ENCODE measurements at places on chromosomes 3 and 15. TPM values are rescaled to one million over a fixed set of nuclear protein-coding genes. Genes with fewer than 3 reads are reported as not detected.
A peak's percentile ranks its signal among the peaks of the same experiment; 100 is the strongest.

- H3K4me1 ChIP-seq = no peaks in the 10 kb centered on the region
- no peaks in the 10 kb centered on the region for H3K36me3 ChIP-seq
- no peak overlapping the region for H3K4me3 ChIP-seq
- H3K27me3 ChIP-seq = no peaks in the 10 kb centered on the region
- H3K27ac ChIP-seq = no peak overlapping the region
- no peak for DNase-seq
These were observed 97.4 kb downstream of the STAC start for GRCh38 chr3:36477655-36478054.

GRCh38 chr15:39434163-39434562 is 146.7 kb upstream of the THBS1 start:
- H3K27ac ChIP-seq = peak overlapping the region; percentile 64
- H3K36me3 ChIP-seq = no peaks in the 10 kb centered on the region
- no peaks in the 10 kb centered on the region for H3K27me3 ChIP-seq
- H3K4me1 ChIP-seq = peaks cover 35% of the 10 kb centered on the region

- no peaks in the 10 kb centered on the region for H3K27me3 ChIP-seq
- no peaks in the 10 kb centered on the region for H3K36me3 ChIP-seq
- no peak overlapping the region for H3K4me3 ChIP-seq
- DNase-seq = no peak
- no peak overlapping the region for H3K27ac ChIP-seq
These were observed 15.3 kb upstream of the STRIT1 start for GRCh38 chr3:155308831-155309230.

GRCh38 chr3:104735691-104736090 is 631.0 kb upstream of the ALCAM start:
- H3K27ac ChIP-seq = no peak overlapping the region
- H3K4me3 ChIP-seq = no peak overlapping the region
- no peaks in the 10 kb centered on the region for H3K27me3 ChIP-seq
- no peaks in the 10 kb centered on the region for H3K36me3 ChIP-seq
- DNase-seq = no peak

DNA sequence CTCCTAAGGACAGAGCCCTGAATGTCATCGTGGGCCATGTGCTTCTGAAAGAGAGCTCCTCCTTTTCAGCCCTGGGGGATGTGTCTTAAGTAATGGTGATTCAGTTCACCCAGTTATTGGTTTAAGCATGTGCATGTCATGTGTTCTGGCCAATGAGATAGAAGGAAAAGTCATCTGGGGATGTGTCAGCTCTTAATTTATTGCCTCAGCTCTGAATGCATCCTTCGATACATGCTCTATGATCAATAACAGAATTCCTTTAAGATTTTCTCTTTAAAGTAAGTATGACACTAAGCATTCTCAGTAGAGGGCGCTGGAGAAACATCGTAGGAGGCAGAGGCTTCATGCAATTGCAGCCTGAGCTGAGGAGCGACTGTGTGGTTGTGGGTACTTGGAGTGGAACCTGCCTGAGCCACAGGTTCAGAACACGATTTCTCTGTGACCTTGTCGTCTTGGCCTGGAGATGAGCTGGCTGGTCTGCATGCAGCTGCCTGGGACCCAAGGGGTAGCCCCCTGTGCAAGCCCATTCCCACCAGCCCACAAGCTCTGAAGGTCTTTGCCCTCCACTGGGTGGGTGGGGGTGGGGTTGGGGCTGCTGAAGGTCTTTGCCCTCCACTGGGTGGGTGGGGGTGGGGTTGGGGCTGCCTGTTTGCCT is 69.5 kb downstream of the C3orf38 start:
- no peak for DNase-seq
- no peaks in the 10 kb centered on the region for H3K4me1 ChIP-seq
- no peak overlapping the region for H3K4me3 ChIP-seq
- H3K36me3 ChIP-seq = no peaks in the 10 kb centered on the region
- no peak overlapping the region for H3K27ac ChIP-seq

- H3K4me3 ChIP-seq = no peak overlapping the region
- no peaks in the 10 kb centered on the region for H3K4me1 ChIP-seq
- peaks cover 57% of the 10 kb centered on the region for H3K36me3 ChIP-seq
- peak overlapping the region; percentile 49 for H3K27ac ChIP-seq
- DNase-seq = no peak
- H3K27me3 ChIP-seq = no peaks in the 10 kb centered on the region
These were observed 30.7 kb upstream of the IP6K2 start for GRCh38 chr3:48747706-48748105.

GRCh38 chr15:75420698-75421097 is 30.8 kb downstream of the SIN3A start:
- H3K36me3 ChIP-seq = peaks cover 57% of the 10 kb centered on the region
- H3K27me3 ChIP-seq = no peaks in the 10 kb centered on the region
- no peaks in the 10 kb centered on the region for H3K4me1 ChIP-seq
- no peak for DNase-seq
- H3K27ac ChIP-seq = no peak overlapping the region

- no peaks in the 10 kb centered on the region for H3K36me3 ChIP-seq
- no peak overlapping the region for H3K27ac ChIP-seq
- no peak overlapping the region for H3K4me3 ChIP-seq
- no peaks in the 10 kb centered on the region for H3K4me1 ChIP-seq
- no peak for DNase-seq
These were observed 230.0 kb downstream of the KLF13 start for GRCh38 chr15:31556494-31557150.

GRCh38 chr3:85252686-85253085 is 293.9 kb downstream of the CADM2 start:
- no peak for DNase-seq
- H3K4me3 ChIP-seq = no peak overlapping the region
- H3K27me3 ChIP-seq = no peaks in the 10 kb centered on the region
- H3K36me3 ChIP-seq = no peaks in the 10 kb centered on the region

DNA sequence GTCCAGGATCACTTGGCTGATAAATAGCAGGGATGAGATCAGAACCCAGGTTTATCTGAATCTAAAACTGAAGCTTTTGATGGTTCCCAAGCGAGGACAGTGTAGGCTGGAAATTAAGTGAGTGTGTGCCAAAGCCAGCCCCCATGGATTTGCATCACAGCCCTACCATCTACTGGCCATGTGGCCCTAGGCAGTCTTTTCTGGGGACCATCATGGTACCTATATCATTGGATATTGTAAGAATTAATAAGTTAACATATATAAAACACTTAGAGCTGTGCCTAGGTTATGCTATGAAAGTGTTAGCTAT is 32.8 kb upstream of the SSR3 start:
- no peak overlapping the region for H3K4me3 ChIP-seq
- no peak overlapping the region for H3K27ac ChIP-seq
- DNase-seq = no peak
- no peaks in the 10 kb centered on the region for H3K4me1 ChIP-seq
- no peaks in the 10 kb centered on the region for H3K27me3 ChIP-seq

GRCh38 chr3:98359993-98360675 is 6.5 kb downstream of the OR5K4 start:
- H3K27ac ChIP-seq = no peak overlapping the region
- no peak for DNase-seq
- no peaks in the 10 kb centered on the region for H3K27me3 ChIP-seq
- no peak overlapping the region for H3K4me3 ChIP-seq

- H3K4me3 ChIP-seq = no peak overlapping the region
- no peaks in the 10 kb centered on the region for H3K4me1 ChIP-seq
- no peaks in the 10 kb centered on the region for H3K36me3 ChIP-seq
- no peak for DNase-seq
- no peaks in the 10 kb centered on the region for H3K27me3 ChIP-seq
These were observed 8.8 kb downstream of the CACNA2D3 start for GRCh38 chr3:54131026-54131605.

DNA sequence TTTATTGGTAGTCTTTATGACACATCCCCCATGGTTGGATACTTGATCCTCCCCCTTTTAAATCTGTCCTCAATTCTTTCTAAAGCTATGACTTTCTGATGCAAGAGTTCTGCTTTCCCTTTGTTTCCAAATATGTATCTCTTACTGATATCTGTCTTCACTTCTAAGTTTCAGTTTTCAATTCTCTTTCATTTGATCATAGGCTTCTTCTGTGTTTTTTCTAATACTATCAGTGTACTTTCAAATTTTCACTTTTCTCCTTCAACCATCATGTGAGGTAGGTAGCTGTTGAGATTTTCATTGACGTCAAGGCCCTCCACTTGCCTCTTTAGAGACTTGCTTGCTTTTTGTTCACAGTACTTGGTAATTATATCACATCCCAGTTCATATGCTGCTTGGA is 436.5 kb downstream of the CNTN4 start:
- DNase-seq = no peak
- no peaks in the 10 kb centered on the region for H3K4me1 ChIP-seq
- H3K4me3 ChIP-seq = no peak overlapping the region
- H3K27ac ChIP-seq = no peak overlapping the region
- H3K27me3 ChIP-seq = no peaks in the 10 kb centered on the region

- no peak overlapping the region for H3K4me3 ChIP-seq
- no peaks in the 10 kb centered on the region for H3K27me3 ChIP-seq
- H3K36me3 ChIP-seq = no peaks in the 10 kb centered on the region
- no peak for DNase-seq
- no peak overlapping the region for H3K27ac ChIP-seq
These were observed 875.6 kb upstream of the ROBO1 start for GRCh38 chr3:80643421-80643820.

DNA sequence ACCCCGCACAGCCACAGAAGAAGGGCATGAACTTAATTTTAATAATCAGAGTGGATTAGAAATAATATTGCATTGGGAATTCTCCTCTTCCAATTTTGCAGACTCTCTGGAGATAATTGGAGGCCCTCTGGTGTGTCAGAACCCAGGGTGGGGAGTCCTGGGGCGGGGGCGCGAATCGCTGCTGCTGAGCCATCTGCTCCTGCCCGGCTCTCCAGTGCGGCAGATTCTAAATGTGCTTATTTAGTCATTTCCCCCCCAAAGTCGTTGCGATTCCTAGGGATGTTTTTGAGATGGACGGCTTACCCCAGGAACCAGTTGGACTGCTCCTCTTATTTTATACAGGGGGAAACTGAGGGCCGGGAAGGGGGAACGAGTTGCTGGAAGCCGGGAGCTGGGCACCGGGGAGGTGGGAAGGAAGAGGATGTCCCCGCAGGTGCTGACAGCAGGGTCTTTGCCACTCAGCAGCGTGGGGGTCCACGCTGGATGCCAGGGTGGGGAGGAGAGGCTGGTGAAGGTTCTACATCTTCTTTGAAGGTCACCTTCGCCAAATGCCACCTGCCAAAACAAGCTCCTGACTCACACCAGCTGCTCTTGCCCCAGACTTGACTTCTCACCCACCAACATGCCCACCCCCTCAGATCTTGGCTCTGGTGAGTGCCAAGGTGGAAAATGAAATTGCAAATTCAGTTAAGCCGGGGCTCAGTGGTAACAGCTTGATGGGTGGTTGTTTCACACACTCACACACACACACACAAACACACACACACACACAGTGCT is 91.3 kb upstream of the PRR23E start:
- no peaks in the 10 kb centered on the region for H3K27me3 ChIP-seq
- H3K4me1 ChIP-seq = no peaks in the 10 kb centered on the region
- DNase-seq = no peak
- H3K4me3 ChIP-seq = no peak overlapping the region
- H3K36me3 ChIP-seq = no peaks in the 10 kb centered on the region

DNA sequence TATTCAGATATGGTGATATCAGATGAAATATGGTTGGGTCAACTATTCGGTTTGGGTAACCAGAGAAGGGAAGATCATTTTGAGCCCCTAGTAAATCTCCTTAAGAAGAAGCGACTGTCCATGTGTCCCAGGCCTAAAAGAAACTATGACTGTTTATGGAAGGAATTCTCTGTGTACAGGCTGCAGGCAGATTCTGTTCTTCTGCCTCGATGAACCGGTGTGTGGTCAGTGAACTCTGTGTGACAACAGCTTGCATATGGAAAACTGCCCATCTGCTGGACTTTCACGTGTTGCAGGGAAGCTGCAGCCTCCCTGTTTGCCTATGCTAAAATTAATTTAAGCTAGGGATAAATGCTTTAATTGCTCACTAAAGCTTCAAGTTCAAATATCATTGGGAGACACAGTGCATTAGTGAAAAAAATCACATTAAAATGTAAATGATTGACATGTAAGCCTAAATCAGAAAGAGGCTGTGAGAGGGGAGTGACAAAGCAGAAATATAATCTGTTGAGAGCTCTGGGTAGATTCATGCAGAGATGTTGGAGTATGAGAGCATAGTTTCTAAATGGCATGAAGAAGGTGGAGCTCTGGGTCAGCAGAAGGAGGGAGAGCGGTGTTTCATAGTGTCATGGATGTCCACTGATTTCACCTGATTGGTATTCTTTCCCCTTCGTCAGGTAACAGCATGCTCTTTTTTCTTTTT is 65.4 kb upstream of the PFN2 start:
- no peak overlapping the region for H3K4me3 ChIP-seq
- H3K4me1 ChIP-seq = no peaks in the 10 kb centered on the region
- no peak overlapping the region for H3K27ac ChIP-seq
- no peaks in the 10 kb centered on the region for H3K36me3 ChIP-seq

DNA sequence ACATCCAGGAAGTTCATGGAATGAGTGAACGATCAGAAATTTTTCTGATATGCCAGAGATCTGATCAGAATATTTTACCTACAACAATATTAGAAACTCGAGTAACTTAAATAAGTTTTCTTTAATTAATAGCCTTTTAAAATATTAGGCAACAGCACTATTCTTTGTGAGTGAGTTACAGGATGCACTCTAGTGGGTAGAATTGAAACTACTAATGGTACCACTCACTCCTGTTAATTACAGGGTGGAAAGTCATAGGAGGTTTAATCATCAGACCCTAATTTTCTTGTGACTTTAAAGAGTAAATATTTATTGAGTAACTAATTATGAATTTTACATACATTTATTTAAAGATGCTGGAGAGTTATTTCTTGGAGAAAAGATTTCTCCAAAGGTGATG is 217.3 kb downstream of the CACNA2D3 start:
- no peak overlapping the region for H3K4me3 ChIP-seq
- H3K36me3 ChIP-seq = no peaks in the 10 kb centered on the region
- no peak for DNase-seq
- H3K4me1 ChIP-seq = no peaks in the 10 kb centered on the region
- H3K27ac ChIP-seq = no peak overlapping the region

GRCh38 chr15:56871185-56871584 is 47.3 kb upstream of the TCF12 start:
- H3K27ac ChIP-seq = no peak overlapping the region
- no peaks in the 10 kb centered on the region for H3K27me3 ChIP-seq
- H3K36me3 ChIP-seq = no peaks in the 10 kb centered on the region
- no peak for DNase-seq
- H3K4me1 ChIP-seq = peaks cover 19% of the 10 kb centered on the region
- no peak overlapping the region for H3K4me3 ChIP-seq

DNA sequence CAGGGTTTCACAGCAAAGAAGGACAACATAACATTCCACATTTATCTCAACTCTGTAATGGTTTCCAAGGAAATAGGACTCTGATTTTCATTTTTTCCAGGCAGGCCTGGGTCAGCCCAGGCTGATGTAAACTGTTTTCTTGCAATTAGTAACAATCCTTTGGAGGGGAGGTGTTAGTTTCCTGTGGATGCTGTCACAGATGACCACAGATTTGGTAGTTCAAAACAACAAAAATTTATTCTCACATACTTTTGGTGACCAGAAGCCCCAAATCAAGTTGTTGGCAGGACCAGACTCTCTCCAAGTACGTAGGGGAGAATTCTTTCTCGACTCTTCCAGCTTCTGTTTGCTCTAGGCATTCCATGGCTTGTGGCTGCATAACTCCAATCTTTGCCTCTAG is 88.0 kb downstream of the EDEM1 start:
- no peak overlapping the region for H3K27ac ChIP-seq
- no peaks in the 10 kb centered on the region for H3K4me1 ChIP-seq
- DNase-seq = no peak
- H3K27me3 ChIP-seq = no peaks in the 10 kb centered on the region

Gene PLSCR2
- total RNA-seq = not detected

Gene ACAN
- total RNA-seq = not detected

Gene PATL2
- 0.55 TPM for total RNA-seq

Gene KLHL6
- total RNA-seq = 2.0 TPM

Gene LRRC15
- total RNA-seq = not detected

Gene RBPMS2
- 22.1 TPM for total RNA-seq

Gene TIMP4
- 10.2 TPM for total RNA-seq

Gene IL5RA
- total RNA-seq = 0.14 TPM

Gene ZNF710
- total RNA-seq = 7.5 TPM

Gene ATP2B2
- not detected for total RNA-seq

Gene DGKG
- total RNA-seq = 10.0 TPM

Gene ROPN1
- total RNA-seq = not detected

All from sigmoid colon (tissue), 7 donors.